Lower lobe of right lung (tissue), 2 donors: ENCODE measurements at places on chromosomes 5 and 9. TPM values are rescaled to one million over a fixed set of nuclear protein-coding genes. Genes with fewer than 3 reads are reported as not detected.
A peak's percentile ranks its signal among the peaks of the same experiment; 100 is the strongest.

DNA sequence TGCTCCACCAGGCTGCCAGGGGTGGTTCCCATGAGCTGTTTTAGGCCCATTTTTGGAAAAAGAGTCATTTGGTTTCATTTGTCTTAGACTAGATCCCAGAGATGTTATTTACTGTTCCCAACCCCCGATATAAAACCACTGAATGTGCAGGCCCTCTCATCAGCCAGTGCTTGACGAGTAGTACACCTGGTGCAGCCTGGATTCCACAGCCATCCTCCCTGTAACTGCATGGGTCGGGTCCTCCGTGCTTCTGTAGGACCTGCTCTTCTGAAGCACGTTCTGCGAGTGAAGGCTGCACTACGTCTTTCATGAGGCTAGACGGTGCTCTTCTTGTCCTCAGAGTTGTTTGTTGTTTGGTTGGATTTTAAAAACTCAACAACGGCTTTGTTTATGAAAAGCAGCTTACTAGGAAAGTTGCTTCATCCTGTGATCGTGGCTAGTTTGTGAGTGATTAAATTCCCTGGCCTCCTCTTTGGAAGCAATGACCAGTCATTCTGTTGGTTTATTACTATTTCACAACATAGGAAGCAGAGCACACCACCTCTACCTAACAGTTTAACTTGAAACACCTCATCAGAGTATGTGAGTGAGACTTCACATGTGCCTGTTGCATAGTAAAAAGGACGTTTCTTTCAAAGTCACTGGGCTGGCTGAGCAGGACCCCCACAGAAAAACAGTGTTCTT, 135.2 kb downstream of the AOPEP start:
- H3K27ac ChIP-seq: peak overlapping the region; percentile 31
- H3K4me1 ChIP-seq: peaks cover 48% of the 10 kb centered on the region
- no peak overlapping the region for H3K4me3 ChIP-seq
- DNase-seq: no peak
- no peaks in the 10 kb centered on the region for H3K27me3 ChIP-seq

TMC1 gene
- total RNA-seq: not detected

GRCh38 chr5:96004087-96004486, 42.4 kb upstream of the ELL2 start:
- H3K4me1 ChIP-seq: no peaks in the 10 kb centered on the region
- no peak overlapping the region for H3K27ac ChIP-seq
- DNase-seq: no peak
- H3K36me3 ChIP-seq: no peaks in the 10 kb centered on the region
- H3K27me3 ChIP-seq: no peaks in the 10 kb centered on the region

- DNase-seq: no peak
- no peaks in the 10 kb centered on the region for H3K27me3 ChIP-seq
Measured at GRCh38 chr9:121260457-121261106, 7.4 kb upstream of the GSN start.

C9orf50 gene
- not detected for total RNA-seq

SH3PXD2B gene
- total RNA-seq: 49.8 TPM

PCDHA12 gene
- 6.6 TPM for total RNA-seq

- H3K27me3 ChIP-seq: no peaks in the 10 kb centered on the region
- H3K4me3 ChIP-seq: no peak overlapping the region
- no peaks in the 10 kb centered on the region for H3K36me3 ChIP-seq
- H3K27ac ChIP-seq: no peak overlapping the region
Measured at GRCh38 chr5:28499766-28500290, 1461.4 kb upstream of the CDH9 start.

DNA sequence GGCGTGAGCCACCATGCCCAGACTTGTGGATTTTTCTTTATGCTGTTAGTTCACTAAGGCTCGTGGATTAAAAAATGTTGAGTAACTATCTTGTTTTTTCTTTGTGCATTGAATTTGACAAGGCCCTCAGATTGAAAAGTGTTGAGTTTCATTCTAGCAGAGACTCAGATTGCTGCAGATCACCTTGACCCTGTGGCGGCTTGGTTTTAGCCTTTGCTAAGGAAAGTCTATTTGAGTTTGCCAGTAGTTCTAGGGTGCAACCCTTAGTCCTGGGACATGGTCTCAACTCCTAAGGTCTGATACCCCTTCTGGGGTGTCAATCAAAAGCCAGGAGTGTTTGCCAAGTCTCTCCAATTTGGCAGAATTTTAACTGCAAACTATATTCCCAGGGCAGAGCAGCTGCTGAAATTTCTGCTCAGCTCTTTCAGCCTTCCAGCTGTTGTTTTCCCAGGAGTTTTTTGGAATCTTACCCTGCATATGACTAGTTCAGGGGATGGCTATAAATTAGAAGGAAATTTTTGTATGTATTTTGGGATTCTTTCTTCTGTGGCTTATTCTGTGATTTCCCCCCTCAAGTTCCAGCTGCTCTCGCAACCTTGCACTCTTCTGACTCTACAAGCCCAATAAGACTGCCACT, 84.3 kb upstream of the HAND1 start:
- H3K27me3 ChIP-seq: no peaks in the 10 kb centered on the region
- no peak overlapping the region for H3K4me3 ChIP-seq
- no peak overlapping the region for H3K27ac ChIP-seq
- no peaks in the 10 kb centered on the region for H3K4me1 ChIP-seq

DNA sequence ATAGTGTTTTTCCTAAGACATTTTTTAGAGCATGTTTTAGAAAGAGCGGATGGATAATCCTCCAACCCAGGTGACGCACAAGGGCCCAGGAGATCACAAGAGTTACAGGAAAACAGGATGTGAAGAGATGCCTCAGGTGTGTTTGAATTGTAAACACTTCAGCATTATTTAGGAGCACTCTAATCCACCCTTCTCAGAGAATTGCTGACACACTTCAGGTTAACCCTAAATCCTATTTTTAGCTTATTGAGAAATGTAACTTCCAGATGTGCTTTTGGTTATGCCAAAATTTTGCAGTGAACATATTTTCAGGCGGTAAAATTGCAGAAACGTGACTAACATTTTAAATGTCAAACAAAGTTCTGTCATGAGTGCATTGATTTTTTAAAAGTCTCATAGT, 755.4 kb upstream of the CTNND2 start:
- H3K4me1 ChIP-seq: no peaks in the 10 kb centered on the region
- no peak overlapping the region for H3K4me3 ChIP-seq
- DNase-seq: no peak
- H3K27ac ChIP-seq: no peak overlapping the region
- no peaks in the 10 kb centered on the region for H3K36me3 ChIP-seq
- H3K27me3 ChIP-seq: no peaks in the 10 kb centered on the region

DNA sequence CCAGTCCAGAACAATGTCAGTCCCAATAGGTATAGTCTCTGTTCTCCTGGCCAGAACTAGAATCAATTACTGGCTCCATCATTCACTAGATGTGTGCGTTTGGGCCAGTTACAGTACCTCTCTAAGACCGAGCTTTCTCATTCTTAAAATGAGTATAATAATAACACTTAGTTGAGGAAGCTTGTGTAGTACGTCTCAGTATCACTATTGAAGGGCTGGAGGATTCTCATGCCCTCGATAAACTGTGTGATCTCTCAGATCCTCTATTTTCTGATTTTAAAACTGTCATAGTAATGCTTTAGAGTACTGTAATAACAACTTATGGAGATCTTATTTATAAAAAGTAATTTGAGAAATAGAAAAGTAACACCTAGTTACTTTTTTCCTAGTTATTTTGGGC, 50.7 kb downstream of the CDKN2A start:
- no peak for DNase-seq
- no peaks in the 10 kb centered on the region for H3K36me3 ChIP-seq
- H3K27me3 ChIP-seq: no peaks in the 10 kb centered on the region
- no peak overlapping the region for H3K4me3 ChIP-seq

BNC2 gene
- total RNA-seq: 15.0 TPM

DNA sequence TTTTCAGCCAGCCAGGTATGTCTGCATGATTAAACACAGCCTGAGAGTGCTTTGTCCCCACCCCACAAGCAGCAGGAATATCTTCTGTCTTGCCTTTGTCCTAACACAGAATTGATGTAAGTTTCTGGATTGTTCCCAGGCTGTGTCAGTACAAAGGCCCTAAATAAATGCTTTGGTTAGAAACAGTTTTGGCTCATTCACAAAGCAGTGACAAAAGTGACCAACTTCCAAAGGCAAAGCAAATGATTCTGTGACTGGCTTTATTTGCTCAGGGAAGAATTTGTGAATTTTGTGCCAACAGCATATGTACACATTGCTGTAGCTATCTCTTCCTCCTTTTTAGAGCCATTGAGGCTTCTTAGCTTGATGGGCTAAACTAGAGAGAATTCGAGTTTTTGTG, 133.7 kb downstream of the PLPPR1 start:
- H3K36me3 ChIP-seq: no peaks in the 10 kb centered on the region
- no peaks in the 10 kb centered on the region for H3K27me3 ChIP-seq
- H3K4me1 ChIP-seq: no peaks in the 10 kb centered on the region
- no peak overlapping the region for H3K27ac ChIP-seq

DCAF12 gene
- total RNA-seq: 38.5 TPM

PDZD2 gene
- 67.8 TPM for total RNA-seq

CXCL14 gene
- 42.4 TPM for total RNA-seq

DNA sequence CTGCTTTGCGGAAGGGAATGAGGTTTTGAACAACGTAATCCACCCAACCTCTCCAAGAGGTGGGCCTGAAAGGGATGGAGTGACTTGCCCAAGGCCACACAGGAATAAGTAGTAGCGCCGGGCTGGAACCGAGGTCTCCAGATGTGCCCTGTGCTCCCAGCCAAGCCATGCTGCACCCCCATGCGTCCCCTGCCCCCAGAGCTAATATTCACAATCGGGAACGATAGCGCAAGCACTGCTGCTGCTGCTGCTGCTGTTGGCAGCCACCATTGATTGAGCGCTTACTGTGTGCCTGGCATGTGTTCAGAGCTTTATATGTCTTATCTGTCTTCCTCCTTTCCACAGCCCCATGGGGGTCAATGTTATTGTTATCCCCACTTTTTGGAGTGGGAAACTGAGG, 43.9 kb downstream of the AMBP start:
- no peak overlapping the region for H3K4me3 ChIP-seq
- peaks cover 67% of the 10 kb centered on the region for H3K36me3 ChIP-seq
- no peaks in the 10 kb centered on the region for H3K27me3 ChIP-seq

- DNase-seq: no peak
- H3K27me3 ChIP-seq: no peaks in the 10 kb centered on the region
- peaks cover 32% of the 10 kb centered on the region for H3K4me1 ChIP-seq
- no peak overlapping the region for H3K27ac ChIP-seq
- no peaks in the 10 kb centered on the region for H3K36me3 ChIP-seq
Measured at GRCh38 chr5:54517174-54517511, 416 bp upstream of the SNX18 start.

- H3K27ac ChIP-seq: no peak overlapping the region
- H3K36me3 ChIP-seq: no peaks in the 10 kb centered on the region
- H3K27me3 ChIP-seq: no peaks in the 10 kb centered on the region
- no peak overlapping the region for H3K4me3 ChIP-seq
- no peak for DNase-seq
- H3K4me1 ChIP-seq: no peaks in the 10 kb centered on the region
Measured at GRCh38 chr9:86452201-86452828, 98.1 kb upstream of the TUT7 start.

LCN9 gene
- total RNA-seq: not detected

DNA sequence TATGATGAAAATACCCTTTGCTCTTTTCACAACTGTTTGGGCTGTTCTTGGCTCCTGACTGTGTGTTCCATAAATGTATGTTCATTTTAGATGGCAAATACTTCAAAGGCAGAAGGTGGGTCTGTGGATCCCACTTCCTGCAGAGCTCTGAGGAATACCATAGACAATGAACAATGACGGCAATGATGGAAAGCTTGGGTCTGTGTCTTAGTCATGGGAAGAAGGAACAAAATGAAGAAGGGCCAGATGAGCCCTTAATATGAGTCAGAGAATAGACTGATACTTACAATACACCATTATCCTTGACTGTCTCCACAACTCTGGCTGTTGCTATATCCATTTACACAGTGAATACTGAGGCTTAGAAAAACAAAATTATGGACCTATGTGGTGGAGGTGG, 126.0 kb downstream of the SLIT3 start:
- no peak overlapping the region for H3K27ac ChIP-seq
- no peak overlapping the region for H3K4me3 ChIP-seq
- no peak for DNase-seq
- no peaks in the 10 kb centered on the region for H3K4me1 ChIP-seq
